ENCODE measurements at places on chromosomes 1 and 21.

DNA sequence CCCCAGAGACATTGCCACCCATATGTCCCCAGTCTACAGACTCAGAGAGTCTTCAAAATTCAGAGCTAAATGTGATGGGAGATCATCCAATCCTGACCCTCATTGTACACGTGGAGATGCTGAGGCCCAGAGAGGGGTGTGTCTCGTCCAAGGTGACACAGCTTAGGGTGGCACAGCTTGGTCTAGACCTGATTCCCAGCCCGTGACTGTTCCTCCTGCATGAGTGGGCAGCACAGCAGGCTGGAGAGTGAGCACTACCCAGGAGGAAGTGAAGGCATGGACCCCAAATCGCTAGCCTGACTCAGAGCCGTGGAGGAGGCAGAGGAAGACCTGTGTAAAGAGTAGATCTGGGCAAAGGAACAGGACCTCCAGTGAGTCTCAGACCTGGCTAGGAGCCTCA is 16.4 kb downstream of the S100A7 start:
- DNase-seq: no peak

GRCh38 chr1:226825037-226825745 is 45.2 kb upstream of the PSEN2 start:
- no peak for DNase-seq

- DNase-seq: no peak
Measured at GRCh38 chr1:40861224-40862003, 749 bp downstream of the CITED4 start.

GRCh38 chr1:197200272-197200899 is 53.9 kb upstream of the ASPM start:
- no peak for DNase-seq

GRCh38 chr1:71285529-71285928 is 204.7 kb upstream of the ZRANB2 start:
- DNase-seq: no peak

DNA sequence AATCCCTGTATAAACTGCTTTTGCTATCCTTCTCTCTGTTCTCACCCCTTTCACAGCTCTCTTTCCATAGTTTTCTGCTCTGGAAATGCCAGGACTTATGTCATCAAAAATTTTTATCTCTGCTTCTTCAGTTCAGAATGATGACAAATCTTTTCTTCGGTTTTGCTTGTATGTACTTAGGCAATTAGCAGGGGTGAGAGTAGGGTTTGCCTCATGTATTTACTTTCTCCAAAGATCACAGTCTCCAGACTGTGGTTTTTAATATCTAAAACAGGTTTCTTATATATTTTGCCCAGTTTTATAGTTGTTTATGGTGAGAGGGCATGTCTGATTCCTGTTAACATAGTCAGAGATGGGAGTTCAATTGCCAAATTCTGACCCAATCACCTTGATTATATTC is 235.4 kb upstream of the LYPLAL1 start:
- no peak for DNase-seq
